ENCODE measurements at places on chromosomes 1 and 21.

- DNase-seq = no peak
Observed at GRCh38 chr1:182625719-182626504, 21.7 kb upstream of the RGS16 start.

DNA sequence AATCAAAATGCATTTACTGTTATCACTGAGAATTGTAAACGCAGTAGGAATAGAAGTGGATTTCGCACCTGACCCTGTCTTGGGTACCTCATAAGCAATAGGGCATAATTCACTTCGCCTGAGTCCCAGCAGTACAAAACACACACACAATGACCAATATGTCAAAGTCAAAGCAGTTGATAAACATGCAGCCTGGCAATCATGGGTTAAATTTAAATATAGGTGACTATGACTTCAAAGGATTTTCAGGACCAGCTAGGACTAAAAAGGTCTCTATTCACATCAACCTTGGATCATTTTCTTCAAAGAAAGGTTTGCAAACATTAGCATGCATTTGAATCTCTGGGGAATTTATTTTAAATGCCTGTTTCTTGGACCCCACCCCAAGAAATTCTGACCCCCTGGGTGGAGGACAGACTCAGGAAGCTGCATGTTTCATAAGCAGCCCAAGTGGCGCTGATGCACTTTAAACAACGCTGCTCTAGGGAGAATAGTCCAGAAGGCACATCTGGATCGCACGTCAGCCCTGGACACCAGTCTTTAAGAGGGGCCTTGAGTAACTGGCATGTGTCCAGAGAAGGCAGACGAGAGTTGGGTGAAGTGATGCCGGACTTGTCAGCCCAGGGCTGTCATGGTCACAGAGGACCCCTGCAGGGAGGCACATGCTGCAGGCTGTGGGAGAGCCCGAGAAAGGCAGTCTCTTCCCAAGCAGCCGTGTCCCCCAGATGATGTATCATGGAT lies 55.7 kb upstream of the EFHD2 start:
- DNase-seq = no peak

GRCh38 chr1:209651138-209651587 lies 1.1 kb downstream of the LAMB3 start:
- DNase-seq = peak; percentile 86

DNA sequence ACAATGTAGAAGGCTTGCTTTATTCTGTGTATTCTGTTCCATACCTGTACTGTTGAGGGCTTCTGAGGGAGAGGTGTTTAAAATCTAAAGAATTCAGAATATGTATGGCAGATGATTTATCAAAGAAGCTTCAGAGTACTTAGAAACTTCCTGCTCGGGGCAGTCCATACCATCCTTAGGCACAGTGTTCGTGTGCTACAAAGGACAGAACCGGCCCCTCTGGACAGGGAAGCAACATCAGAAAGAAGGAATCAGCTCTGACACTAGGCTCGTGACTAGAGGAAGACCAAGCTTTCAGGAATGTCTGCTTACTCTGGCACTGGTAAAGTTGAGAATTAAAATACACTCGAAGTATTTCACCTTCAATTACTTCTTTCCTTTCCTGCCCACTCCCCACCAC lies 14.1 kb downstream of the SELP start:
- DNase-seq = no peak

DNA sequence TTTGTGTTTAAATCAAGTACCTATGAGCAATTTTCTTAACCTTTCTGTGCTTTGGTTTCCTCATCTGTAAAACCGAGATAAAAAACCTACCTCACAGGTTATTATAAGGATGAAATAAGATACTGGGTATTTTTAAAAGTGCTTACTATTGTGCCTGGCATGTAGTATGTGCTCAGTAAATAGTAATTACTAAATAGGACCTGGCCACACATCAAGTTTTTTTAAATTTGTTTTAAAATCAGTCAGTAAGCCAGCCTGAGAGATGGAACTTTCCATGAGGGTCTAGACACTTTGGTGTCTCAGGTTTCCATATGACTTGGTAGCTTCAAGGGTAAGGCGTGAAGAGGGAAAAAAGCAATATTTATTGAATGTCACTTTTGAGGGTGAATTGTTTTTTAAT lies 7.0 kb upstream of the ATF3 start:
- no peak for DNase-seq

- no peak for DNase-seq
Observed at GRCh38 chr1:157110686-157111085, 11.1 kb upstream of the ETV3L start.

GRCh38 chr1:174000371-174000770 lies 21.8 kb downstream of the RC3H1 start:
- DNase-seq = no peak
